Hematopoietic multipotent progenitor cell treated with erythropoietin and hydrocortisone succinate and interleukin-3 and kit ligand, for 17 days (in vitro differentiated cells): ENCODE measurements at places on chromosomes 12 and 14.

- DNase-seq = no peak
Measured at GRCh38 chr12:124835656-124836410, 27.8 kb downstream of the SCARB1 start.

- no peak for DNase-seq
Measured at GRCh38 chr14:103247169-103247606, 86.8 kb upstream of the EIF5 start.

GRCh38 chr12:5102806-5103205, 59.1 kb downstream of the KCNA5 start:
- no peak for DNase-seq

GRCh38 chr12:123816896-123817537, 54.9 kb downstream of the DNAH10 start:
- no peak for DNase-seq

GRCh38 chr12:22333186-22333712, 1.3 kb downstream of the ST8SIA1 start:
- DNase-seq = no peak

GRCh38 chr14:104794631-104794992, 936 bp downstream of the AKT1 start:
- DNase-seq = peak; percentile 9

GRCh38 chr14:25094171-25094907, 44.4 kb upstream of the STXBP6 start:
- no peak for DNase-seq

DNA sequence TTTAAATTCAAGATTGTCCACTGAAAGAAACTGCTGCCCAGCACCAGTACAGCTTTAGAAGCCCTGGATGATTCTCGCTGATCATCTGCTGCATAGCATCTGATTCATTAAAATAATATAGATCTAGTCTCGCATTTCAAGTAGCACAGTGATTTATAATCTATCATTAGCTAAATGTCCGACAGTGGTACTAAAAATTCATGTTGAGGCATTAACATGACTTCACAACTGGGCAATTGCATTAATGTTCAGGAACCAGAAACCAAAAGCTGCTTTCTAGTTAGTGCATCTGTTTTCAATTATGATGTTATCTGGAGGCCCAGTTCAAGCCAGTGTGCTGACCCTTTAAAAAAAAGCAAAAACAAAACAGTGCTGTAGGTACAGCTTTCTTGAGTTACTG, 1987.2 kb upstream of the SEL1L start:
- DNase-seq = no peak

GRCh38 chr12:118269806-118270205, 102.9 kb downstream of the TAOK3 start:
- DNase-seq = no peak

DNA sequence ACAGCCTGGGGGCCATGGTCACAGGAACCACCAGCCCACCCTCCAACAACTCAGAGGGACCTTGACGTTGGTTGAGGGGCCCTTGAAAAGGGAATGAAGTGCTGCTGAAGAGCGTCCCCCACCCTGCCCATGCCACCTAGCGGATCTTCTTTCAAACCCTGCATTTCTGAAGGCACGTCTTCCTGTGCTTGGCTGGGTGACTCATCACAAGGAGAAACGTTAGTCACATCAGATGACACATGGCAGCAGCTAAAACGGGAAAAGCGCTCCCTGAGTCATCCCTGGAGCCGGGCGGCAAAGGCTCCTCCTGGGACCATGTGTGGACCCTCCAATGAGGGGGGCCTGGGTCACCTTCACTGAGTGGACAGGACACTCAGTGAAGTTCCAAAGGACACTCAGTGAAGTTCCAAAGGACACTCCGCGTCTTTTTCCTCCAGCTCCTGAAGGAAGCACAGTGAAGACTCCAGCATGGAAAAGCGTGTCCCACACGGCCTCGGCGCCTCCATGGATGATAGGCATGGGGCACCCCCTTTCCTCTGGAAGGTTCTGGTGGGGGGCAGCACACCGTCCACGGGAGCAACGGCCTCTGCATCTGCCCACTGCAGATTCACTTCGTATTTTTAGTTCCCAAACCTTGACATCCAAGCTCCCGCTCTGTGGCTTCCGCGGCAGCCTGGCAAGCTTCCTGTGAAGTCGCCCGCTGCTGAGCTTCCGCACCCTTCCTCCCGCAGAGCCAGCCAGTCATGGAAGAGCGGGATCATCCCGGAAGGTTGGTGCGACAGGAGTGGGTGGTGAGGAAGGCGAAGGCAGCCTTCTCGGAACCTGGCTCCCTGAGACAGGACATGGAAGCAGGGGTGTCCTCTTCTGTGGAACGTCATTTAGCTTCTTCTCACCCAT, 383.4 kb downstream of the VRK1 start:
- DNase-seq = no peak

- no peak for DNase-seq
Measured at GRCh38 chr12:65605019-65605418, 219.3 kb upstream of the HMGA2 start.

DNA sequence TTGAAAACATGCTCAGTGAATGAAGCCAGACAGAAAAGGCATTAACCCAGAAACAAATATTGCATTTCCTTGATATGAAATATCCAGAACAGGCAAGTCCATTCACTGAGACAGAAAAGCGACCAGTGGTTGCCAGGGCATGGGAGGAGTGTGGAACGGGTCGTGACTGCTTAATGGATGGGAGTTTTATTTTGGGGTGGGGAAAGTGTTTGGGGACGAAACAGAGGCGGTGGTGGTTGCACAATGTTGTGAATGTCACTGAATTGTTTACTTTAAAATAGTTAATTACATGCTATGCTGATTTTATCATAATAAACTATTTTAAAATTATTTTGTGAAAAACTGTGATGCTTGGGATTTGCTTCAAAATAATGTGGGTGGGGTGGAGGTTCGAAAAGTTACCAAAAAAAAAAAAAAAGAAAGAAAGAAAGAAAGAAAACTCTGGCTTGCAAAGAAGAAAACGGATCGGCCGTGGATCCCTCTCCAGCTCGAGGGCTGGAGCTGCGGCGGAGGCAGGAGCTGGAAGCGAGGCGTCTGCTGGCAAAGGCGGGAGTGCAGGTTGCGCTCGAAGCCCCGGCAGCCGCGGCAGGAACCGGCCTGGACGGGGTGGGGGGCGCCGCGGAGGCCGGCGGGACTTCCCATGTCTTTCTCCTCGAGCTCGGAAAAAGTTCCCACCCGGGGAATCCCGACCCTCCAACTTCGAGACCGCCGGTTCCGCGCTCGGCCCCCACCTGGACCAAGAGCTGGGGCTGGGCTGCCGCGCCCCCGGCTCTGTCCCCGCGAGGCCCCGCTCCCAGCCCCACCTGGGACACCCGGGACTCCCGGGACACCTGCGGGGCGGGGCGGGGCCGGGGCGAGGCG, 524 bp upstream of the P2RX2 start:
- DNase-seq = no peak

DNA sequence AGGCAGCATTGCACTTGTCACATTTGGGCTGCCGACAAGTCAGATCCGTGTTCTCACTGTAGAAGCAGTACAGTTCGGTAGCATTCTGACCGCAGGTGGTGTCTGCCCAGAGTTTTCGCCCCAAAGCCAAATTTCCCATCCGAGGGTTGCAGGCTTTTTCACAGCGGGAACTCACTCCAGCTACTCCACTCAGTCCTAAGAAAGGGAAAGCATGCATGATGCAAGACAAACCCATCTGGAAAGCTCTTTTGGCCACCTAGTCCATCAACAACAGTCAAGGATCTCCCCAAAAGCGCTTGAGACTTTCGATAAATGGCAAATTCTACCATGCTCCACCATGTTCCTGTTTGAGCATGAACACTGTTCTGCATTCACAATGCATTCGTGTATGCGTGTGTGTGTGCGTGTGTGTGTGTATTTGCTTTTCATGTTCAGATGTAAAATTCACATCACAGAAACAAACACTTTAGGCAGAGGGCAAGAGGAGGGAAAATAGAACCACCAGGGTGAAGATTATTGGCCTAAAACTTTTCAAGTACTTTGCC, 3.2 kb downstream of the NTN4 start:
- no peak for DNase-seq

DNA sequence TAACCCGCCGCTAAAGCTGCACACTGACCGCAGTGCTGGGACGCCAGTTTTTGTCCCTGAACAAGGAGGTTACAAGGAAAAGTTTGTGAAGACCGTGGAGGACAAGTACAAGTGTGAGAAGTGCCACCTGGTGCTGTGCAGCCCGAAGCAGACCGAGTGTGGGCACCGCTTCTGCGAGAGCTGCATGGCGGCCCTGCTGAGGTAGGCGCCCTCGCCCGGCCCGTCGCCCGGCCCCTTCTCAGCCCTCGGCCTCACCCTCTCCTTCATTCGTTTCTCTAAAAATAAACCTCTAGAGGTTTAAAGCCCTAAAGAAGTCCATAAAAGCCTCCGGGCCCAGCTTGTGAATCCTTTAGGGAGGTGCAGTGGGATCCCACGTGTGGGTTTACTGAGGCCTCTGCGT, 52.2 kb upstream of the AMN start:
- DNase-seq = no peak

DNA sequence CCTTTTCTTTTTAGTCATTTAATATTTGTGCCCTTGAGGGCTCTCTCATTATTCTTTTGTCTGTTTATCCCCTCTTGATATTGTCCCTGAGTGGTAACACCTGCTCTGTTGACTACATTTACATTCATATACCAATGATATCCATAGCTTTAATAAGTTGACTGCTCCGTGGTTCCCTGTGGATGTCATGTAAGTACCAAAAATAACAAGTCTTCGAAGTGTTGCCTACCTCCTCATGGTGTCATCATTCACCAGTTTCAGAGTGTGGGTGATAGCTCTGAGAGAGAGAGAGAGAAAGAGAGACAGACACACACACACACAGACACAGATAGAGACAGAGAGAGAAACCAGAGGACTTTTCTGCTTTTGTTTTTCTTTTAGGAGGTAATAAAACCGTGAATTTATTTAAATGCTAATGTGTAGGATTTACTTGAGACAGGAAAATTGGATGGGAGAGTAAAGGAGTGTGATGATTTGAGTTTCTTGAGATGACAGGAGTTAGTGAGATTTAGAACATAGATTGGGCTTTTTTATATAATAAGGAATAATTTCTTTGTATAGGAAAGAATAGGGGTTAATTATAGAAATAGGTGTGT, 52.2 kb downstream of the PAPOLA start:
- DNase-seq = no peak

DNA sequence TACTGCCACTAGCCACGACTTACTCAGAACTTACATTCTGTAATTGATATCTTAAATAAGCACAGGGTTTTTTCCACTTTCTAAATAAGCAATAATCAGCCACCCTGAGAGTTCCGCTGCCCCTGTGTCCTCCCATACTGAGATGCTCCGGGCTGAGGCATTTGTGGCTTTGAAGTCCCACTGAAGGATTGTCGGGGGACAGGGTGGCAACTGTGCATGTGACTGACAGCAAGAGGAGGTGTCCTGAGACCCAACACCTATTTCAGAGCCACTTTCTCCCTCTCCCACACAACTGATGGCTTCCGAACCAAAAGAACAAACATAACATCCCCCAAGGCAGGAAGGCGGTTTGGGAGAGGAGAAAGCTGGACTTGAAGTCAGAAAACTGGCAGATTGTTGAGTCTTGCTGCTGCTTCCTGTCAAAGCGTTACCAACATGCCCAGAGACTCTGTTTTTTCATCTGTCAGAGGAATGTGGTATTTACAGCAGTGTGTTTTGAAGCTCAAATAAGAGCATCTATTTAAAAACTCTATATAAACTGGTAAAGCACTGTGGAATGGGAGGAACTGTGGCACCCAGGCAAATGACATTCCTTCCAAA, 157.9 kb upstream of the FKBP4 start:
- no peak for DNase-seq

DNA sequence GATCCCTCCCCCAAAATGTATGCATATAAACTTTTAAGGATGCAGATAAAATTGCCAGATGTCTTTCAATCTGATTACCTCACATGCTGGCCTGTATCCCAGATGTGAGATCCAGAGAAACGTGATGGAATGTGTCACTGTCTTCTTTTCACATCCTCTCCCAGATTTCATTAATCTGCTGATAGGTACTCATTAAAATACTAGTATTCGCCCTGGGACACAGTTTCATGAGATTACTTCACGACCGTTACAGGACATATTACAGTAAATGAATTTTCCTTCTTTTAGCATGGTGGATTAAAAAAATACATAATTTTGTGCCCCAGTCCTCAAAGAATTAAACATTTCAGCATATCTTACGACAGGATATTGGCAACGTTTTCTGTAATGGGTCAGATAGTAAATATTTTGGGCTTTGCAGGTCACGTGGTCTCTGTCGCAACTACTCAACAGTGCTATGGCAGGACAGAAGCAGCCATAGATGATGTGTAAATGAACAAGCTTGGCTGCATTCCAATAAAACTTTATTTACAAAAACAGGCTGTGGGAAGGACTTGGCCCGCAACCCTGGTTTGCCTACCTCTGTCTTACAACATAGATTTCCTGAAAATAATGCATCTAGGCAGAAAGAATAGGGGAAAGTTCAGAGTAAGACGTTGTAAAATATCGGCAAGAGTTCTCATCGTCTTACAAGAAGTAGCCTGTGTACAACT, 156.0 kb upstream of the DIO3 start:
- no peak for DNase-seq

DNA sequence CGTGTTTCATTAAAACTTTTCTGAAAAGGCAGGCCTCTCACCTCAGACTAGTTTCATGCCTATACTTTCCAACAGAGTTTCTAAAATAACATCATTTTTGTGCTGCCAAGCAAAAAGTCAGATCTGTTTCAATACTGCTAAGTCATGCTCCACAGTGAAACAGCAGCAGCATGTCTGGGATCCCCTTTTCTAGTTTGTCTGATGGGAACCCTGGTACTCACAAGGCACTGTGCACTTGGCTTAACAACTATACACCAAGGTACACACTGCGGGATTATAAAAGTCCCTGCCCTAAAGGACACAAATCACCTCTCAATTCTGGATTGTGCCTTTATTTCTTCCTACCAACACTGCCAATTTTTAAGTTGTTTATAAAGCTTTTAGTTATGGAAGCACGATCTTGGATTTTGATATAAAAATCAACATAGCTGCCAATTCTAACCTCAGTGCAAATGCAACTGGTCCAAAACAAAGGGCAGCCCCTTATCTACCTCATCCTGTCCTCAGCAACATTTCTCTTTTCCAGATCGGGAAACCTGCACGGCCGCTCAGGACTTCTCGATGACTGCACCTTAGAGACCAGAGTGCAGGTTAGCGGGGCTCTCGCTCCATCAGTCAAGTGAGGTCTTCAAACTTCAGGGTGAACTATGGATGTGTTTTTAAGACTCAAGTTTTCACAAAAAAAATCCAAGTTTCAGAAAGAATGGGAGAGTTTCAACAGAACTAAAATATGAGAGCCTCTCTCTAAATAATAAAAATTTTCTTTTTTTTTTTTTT, 1.7 kb upstream of the EIF5 start:
- DNase-seq = peak; percentile 86
